ENCODE measurements at places on chromosomes 3 and 15. TPM values are rescaled to one million over a fixed set of nuclear protein-coding genes. Genes with fewer than 3 reads are reported as not detected.

The ZNF502 gene
- total RNA-seq = 0.15 TPM

The GBE1 gene
- 33.5 TPM for total RNA-seq

The PARL gene
- total RNA-seq = 73.0 TPM

The FAM98B gene
- total RNA-seq = 3.5 TPM

The TMEM207 gene
- not detected for total RNA-seq

The LMLN gene
- total RNA-seq = 7.1 TPM

The SCN11A gene
- total RNA-seq = not detected

DNA sequence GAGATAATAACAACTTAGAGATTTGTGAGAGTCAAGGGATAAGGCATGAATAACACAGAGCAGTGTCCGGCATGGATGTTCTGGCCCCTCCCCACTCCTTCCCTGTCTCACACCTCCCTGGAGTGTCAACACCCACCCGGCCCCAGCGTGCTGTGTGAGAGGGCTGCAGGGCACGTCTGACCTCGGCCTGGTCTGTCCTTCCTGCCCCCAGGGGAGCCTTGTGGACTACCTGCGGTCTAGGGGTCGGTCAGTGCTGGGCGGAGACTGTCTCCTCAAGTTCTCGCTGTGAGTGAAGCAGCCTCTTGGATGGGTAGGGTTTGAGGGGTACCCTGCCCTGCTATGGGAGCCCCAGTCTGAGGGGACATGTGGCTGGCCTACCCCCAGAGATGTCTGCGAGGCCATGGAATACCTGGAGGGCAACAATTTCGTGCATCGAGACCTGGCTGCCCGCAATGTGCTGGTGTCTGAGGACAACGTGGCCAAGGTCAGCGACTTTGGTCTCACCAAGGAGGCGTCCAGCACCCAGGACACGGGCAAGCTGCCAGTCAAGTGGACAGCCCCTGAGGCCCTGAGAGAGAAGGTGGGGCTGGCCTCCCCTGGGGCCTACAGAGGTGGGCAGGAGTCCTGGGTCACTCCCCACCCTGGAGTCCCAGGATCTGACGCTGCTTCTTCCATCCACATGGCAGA lies 11.2 kb upstream of the LMAN1L start:
- no peak for DNase-seq

GRCh38 chr3:88362428-88362827 lies 212.7 kb downstream of the C3orf38 start:
- DNase-seq = no peak

DNA sequence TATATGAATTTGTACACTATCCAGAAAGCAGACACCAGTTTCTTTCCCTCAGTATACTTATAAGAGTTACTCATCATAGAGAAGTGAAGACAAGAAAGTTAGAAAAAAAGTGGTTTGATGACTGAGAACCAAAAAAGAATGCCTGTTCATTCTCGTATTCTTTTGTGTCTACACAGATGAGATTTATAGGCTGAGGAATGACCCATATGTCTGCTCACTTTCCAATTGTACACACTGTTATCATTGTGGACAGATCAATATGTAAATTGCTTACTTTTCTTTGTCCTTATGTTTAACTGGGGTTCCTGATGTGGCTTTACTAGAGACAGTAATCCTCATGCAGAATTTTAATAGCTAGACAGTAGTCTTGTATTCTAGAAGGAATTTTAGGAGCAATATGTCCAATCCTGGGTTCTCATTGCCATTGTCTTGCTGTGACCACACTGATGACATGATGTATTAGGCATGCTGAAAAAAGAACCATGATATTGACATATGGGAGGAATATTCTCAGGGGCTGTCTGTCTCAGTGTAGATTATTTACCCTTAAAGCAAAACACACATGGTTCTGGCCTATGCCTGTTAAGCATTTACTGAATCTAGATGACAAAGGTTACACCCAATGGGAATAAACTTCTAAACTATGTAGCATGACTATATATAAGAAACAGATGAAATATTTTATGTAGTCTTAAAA lies 669.7 kb downstream of the ROBO1 start:
- no peak for DNase-seq

- DNase-seq = peak; percentile 23
Measured at GRCh38 chr15:69703532-69704187, 251.0 kb downstream of the RPLP1 start.

DNA sequence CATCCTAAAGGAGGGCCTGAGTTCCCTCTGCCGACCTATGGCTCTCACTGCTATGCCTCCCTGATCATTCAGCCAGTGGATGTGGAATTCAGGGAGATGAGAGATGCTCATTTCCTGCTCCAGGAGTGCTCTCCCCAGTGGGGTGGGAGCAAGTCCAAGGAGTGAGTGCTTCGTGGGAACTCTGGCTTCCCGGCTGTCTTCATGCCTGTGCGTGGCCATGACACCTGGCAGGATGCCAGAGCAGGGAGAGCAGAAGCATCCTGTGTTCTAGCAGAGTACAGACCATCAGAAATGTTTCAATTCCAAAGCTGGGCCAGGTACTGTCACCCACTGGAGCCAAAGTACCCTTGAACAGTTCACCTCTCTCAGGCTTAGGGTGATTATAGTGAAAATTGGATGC lies 45.1 kb downstream of the APH1B start:
- peak; percentile 27 for DNase-seq

- DNase-seq = no peak
Measured at GRCh38 chr3:132325103-132325606, 7.9 kb downstream of the ACP3 start.

- DNase-seq = no peak
Measured at GRCh38 chr15:70083418-70083817, 14.3 kb downstream of the TLE3 start.

GRCh38 chr15:66931768-66932633 lies 133.4 kb upstream of the SMAD3 start:
- DNase-seq = peak; percentile 77

DNA sequence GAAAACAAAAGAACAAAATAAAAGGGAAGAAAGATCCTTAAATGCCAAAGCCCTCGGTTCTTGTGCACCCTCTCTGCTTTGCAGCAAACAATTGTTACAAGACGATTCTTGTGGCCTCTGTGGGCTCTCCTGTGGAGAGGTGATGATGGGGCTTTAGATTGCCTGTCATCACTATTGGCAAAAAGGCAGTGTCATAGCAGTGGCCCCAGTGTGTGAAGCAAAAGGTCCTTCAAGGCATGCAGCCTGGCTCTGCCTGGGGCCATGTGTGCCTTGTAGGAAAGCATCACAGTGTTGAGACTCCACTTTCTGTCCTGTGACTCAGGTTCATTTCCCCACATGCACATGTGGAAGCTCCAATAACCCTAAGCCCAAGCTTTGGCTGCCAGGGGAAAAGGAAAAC lies 43.7 kb downstream of the POC1A start:
- no peak for DNase-seq

DNA sequence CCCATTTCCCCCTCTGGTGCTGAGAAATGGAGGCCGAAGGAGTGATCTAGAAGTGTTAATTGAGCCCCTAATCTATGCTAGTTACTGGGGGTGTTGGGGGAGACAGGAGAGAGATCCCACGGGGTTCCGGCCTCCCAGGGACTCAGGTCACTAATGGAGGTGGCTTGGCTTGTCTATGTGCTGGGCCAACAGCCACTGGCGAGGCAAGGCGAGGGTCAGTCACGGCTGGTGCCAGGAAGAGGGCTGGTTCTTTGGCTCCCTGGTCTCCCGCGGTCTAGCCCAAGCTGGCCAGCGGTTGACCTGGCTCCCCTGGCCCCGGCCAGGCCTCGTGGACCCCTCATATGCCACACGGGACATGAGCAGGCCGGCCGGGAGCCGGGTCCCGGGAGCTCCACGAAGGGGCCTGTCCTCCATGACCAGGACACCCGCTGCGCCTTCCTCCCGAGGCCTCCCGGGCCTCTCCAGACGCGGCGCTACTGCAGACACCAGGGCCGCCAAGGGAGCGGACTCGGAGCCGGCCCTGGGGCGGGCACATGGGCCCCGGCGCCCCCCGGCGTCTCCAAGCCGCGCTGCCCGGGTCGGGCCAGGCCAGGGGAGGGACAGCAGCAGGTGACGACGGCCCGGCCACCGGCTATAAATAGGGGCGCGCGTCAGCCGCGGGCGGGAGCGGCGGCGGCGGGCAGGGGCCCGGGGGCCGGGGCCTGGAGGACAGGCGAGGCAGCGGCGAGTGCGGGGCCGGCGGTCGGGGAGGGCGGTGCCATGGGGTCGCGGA lies at the start of gene ALPK3:
TSS of gene ALPK3 (plus strand) at position 663 of the 772 bp plus-strand sequence. CDS start at position 760, 97 bp downstream.
- no peak for DNase-seq

DNA sequence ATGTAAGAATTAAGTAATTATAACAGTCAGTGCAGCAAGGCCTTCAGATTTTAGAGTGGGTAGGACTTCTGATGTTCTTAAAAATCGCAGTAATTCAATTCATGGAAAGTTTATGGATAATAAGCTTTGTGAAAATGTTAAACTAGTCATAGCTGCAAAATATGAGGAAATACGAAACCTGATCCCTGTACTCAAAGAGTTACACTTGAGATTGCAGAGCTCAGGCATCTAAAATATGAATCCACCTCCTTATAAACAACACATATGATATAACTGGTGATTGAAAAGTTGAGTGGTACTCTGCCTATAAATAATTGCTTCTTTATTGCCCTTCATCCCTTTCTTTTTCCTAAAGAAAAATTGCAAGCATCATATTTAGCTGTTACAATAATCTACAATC lies 473.3 kb downstream of the OTOL1 start:
- DNase-seq = no peak

GRCh38 chr3:34584971-34585370 lies 786.5 kb downstream of the PDCD6IP start:
- no peak for DNase-seq

DNA sequence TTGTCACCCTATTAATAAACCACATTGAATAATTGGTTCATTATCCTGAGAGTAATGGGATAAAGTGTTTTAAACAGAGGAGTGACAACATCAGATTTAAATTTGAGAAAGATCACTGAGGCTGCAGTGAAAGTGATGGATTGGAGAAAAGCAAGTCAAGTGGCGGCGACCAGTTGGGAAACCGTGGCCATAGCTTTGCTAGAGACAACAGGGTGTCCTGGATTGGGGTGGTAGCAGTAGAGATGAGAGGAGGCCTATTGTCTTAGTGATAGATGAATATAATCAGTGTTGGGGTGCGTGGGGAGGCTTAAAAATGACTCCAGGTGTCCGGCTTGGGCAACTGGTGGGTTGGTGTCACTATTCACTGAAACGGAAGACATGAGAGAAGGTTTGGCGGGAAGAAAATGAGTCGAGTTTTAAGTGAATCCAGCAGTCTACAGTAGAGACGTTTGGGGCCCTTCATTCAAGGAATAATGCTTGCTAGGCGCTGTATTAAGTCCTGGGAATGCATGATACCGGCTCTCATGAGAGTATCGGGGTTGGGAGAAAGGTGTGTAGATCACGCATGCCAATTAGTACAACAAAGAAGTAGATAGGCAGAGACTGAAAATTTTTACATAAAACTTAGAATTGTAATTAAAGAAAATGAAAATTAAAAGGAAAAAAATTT lies 819 bp downstream of the NEK4 start:
- DNase-seq = peak; percentile 10

GRCh38 chr3:49671291-49672288 lies 2.6 kb upstream of the APEH start:
- DNase-seq = peak; percentile 52

GRCh38 chr15:87362531-87362930 lies 894.0 kb downstream of the NTRK3 start:
- peak; percentile 77 for DNase-seq

GRCh38 chr3:107345822-107346405 lies 31.3 kb upstream of the CCDC54 start:
- DNase-seq = peak; percentile 8

DNA sequence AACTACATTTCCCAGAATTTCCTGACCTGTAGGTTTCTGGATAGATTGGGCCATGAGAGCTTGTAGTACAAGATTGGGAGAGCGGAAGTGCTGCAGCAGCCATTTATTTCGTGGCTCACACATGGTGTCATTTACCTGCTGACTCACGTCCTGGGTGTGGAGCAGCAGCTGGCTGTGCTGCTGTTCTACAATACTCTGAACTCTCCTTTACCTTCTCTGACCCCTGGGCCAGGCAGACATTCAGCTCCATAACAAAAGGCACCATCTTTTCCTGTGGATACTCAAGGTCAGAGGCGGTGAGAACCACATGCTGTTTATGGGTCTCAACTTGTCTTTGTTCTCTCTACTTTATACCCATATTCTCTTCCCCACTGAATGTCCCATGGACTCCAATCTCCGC lies 490.2 kb downstream of the IGSF11 start:
- DNase-seq = peak; percentile 57

DNA sequence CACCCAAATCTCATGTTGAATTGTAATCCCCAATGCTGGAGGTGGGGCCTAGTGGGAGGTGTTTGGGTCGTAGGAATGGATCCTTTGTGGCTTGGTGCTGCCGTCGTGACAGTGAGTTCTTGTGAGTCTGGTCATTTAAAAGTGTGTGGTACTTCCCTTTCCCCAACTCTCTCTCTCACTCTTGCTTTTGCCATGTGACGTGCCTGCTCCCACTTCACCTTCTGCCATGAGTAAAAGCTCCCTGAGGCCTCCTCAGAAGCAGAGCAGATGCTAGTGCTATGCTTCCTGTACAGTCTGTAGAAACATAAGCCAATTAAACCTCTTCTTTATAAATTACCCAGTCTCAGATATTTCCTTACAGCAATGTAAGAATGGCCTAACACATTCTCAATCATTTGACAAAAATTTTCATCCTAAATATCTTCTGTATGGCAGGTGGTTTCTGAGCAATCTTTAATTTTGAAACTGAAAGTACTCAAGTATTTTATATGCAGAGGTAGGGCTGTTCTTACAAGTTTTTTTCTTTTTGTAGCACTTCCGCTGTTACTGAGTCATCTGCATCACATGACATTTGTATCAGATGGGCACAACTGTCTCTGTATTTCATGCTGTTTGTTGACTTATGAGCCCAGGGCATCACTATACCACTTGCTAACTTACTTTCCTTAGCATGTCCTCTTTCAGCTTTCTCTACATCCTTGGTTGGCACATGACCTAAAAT lies 8.8 kb downstream of the RPL39L start:
- peak; percentile 87 for DNase-seq

DNA sequence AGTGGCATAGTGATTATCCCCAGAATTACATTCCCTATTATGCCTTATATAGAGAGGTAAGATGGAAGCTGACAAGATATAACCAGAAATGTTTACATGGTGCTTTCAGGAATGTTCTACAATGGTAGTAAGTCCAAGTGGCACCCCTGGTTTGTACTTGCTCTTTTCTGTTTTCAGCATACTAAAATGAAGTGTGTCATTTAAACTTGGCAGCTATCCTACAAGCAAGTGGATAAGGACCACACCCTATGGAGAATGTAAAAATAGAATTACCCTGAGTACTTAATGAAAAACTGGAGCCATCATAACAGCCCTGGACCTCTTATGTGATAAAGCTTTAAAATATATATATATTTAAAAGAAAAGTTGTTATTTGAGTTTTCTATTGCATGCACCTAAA lies 1012.7 kb upstream of the CADM2 start:
- DNase-seq = no peak

GRCh38 chr15:87374339-87374738 lies 882.2 kb downstream of the NTRK3 start:
- DNase-seq = no peak

DNA sequence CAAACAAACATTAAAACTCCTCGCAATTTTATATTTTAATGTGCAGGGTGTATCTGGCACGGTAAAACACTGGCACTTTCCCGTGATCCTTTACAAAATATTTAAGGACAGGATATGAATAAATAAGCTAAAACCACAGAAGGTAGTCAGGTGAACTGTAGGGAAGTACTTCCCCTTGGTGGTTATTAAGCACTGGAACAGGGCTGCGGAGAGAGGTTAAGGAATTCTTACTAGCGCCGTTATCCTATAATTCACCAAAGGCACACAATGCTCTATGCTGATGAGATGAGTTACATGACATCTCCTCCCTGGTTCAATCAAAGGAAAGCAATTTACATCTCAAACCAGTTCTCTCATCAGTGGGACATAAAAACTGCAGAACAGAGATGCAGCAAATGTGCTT lies 289.8 kb downstream of the ZBTB20 start:
- DNase-seq = no peak

GRCh38 chr3:25662736-25663320 lies 1.9 kb downstream of the TOP2B start:
- no peak for DNase-seq
